ENCODE measurements at places on chromosomes 5 and 9. TPM values are rescaled to one million over a fixed set of nuclear protein-coding genes. Genes with fewer than 3 reads are reported as not detected.

LECT2 gene
- not detected for total RNA-seq

CKS2 gene
- total RNA-seq = 45.9 TPM

PCDHGA12 gene
- total RNA-seq = 9.9 TPM

MED27 gene
- total RNA-seq = 17.3 TPM

DAB2IP gene
- total RNA-seq = 7.7 TPM

Measured in smooth muscle cell of the coronary artery (primary cell).